Effector memory CD4-positive, alpha-beta T cell (primary cell): ENCODE measurements at places on chromosomes 1 and 21.

DNA sequence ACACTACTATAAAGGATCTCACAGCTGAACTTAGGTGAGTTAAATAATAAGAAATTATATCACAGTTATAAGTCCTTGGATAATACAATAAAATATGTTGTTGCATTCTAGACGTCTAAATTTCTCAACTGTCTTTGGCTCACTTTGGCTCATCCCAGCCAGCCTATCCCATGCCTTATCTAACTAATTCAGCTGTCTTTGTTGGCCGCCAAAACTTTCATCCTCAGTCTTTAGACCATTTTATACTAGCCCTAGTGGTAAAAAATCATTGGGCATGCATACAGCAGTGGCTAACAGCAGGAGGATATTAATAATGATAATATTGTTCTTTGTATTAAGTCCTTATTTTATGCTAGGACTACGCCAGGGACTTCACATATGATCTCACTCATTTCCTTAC, 59.3 kb downstream of the CCDC18 start:
- no peak for DNase-seq

DNA sequence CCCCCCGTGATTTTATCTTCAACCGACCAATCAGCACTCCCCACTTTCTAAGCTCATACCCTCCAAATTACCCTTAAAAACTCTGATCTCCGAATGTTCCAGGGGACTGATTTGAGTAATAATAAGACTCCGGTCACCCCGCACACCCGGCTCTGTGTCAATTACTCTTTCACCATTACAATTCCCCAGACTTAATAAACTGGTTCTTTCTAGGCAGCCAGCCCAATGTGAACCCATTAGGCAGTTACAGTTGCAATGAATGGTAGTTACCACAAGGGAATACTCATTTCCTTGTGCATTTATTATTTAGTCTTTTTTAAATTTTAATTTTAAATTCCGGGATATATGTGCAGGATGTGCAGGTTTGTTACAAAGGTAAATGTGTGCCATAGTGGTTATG, 177.9 kb downstream of the HFM1 start:
- DNase-seq: no peak

GRCh38 chr1:193905288-193906085, 719.1 kb upstream of the B3GALT2 start:
- DNase-seq: no peak

- no peak for DNase-seq
Measured at GRCh38 chr1:207306603-207307002, 14.9 kb upstream of the CD55 start.

GRCh38 chr1:184078564-184079249, 27.2 kb downstream of the TSEN15 start:
- no peak for DNase-seq

DNA sequence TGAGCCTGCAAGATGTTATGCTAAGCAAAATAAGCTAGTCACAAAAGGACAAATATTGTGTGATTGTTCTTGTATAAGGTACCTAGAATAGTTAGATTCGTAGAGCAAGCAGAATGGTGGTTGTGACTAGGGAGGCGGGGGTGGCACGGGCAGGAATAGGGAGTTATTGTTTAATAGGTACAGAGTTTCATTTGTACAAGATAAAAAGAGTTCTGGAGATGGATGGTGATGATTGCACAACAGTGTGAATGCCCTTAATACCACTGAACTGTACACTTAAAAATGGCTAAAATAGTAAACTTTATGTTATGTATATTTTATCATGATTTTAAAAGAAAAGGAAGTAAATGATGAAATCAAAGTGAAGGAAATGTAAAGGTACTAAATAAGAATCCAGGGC, 20.6 kb downstream of the LRRC42 start:
- no peak for DNase-seq

GRCh38 chr1:64403331-64403730, 66.6 kb upstream of the CACHD1 start:
- DNase-seq: no peak

- DNase-seq: no peak
Measured at GRCh38 chr1:175554586-175554985, 188.8 kb downstream of the TNR start.

- DNase-seq: no peak
Measured at GRCh38 chr1:31208361-31208945, 31.2 kb downstream of the NKAIN1 start.
